ENCODE measurements at places on chromosomes 13 and 19.

DNA sequence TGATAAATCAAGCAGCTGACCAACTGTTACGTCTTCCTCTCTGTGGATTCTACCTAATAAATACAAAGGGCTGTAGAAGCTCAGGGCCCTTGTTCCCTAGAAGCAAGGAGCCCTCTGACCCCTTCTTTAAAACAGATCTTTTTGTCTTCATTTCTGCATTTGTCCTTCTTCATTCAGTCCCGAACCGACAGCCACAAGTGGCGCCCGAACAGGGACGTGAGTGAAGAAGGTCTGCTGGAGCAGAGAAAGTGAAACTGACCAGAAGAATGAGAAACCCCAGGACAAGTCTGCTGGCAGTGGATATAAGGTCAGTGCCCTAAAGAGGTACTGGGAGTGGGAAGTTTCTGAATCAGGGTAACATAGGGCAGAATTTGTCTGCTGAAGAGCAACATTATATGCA, 13.1 kb downstream of the ZNF773 start:
- no peak for DNase-seq

GRCh38 chr19:32223595-32224370, 121.6 kb upstream of the ZNF507 start:
- no peak for DNase-seq

- DNase-seq = no peak
These were observed 25.0 kb downstream of the LRCH1 start for GRCh38 chr13:46577696-46578589.

DNA sequence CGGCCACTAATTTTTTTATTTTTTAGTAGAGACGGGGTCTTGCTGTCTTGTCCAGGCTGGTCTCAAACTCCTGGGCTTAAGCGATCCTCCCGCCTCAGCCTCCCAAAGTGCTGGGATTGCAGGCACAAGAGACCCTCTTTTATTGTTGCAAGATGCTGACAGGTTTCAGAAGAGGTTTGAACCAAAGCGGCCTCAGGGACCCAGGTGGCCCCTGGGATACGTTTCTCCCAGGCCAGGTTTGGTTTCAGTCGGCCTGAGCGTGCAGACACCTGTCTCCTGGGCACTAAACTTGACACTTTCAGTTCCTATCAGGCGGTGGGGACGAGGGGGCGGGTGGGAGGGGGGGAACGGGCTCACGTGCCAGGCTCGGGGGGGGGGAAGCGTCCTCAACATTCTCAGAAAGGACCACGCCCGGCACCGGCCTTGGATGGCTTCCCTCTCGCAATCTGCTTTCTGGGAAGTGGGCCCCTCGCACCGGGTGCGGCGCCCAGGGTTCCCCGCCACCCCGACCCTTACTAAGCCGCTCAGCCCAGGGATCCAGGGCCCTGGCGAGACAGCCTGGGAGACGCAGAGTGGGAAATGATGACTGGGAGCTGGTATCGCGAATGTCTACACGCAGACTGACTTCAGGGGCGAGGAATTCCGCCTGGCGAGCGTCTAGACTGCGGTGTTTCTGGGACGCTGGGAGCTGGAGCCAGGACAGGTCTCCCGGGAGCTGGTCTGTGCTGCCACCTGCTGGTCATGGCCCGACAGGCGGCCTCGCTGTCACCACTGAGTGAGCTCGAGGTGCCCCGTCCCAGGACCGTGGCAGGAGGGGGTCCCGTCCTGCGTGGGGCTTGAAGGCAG, 91.6 kb downstream of the GNG7 start:
- DNase-seq = peak; percentile 73

DNA sequence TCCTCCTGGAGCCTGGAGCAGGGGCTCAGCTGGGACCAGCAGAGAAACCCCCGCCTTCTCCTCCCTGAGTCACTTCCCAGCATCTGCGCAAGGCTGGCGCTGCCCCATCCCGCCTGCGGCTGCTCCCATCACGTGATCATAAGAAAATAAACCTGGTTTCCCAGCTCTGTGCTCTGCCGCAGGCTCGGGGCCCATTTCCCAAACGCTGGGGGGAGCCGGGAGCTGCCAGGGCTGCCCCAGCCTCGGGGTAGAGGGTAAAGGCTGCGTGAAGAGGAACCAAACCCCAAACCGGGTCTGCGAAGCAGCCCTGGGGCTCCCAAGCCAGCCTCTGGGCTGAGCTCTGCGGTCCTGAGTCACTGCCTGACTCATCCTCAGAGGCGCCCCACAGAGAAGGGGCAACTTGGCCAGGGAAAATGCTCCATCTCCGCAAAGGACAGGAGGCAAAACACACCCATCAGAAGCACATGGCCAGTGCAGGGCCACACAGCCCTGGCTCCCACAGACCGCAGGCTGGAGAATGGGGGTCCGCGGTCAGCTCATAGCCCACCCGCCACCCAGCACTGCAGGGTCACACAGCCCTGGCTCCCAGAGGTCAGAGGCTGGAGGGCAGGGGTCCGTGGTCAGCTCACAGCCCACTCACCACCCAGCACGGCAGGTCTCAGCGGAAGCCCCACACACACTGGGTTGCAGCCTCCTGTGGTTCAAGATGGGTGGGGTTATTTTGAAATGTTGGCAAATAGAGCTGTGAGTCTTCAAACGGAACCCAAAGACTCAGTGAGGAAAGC, 67.1 kb downstream of the RASA3 start:
- DNase-seq = peak; percentile 71

GRCh38 chr19:44164327-44164672, 600 bp upstream of the ZNF226 start:
- DNase-seq = no peak

DNA sequence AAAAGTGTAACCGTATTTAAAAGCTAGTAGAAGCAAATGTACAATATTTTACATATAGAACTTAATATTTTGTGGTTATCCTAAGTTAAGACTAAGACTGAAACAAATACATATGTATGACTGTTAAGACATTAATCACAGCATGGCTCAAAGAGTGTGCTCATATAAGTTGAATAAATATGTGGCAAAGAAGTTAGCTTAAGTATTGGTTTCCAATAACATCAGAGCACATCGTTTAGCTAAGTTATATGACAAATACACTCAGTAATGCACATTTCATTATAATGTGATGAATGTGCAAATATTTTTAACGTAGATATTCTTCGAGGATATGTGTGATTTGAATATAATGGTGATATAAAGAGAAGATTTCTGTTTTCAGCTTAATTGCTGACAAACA, 253.8 kb downstream of the SLITRK5 start:
- DNase-seq = no peak

- no peak for DNase-seq
These were observed 133.9 kb downstream of the AKAP11 start for GRCh38 chr13:42405665-42406390.

DNA sequence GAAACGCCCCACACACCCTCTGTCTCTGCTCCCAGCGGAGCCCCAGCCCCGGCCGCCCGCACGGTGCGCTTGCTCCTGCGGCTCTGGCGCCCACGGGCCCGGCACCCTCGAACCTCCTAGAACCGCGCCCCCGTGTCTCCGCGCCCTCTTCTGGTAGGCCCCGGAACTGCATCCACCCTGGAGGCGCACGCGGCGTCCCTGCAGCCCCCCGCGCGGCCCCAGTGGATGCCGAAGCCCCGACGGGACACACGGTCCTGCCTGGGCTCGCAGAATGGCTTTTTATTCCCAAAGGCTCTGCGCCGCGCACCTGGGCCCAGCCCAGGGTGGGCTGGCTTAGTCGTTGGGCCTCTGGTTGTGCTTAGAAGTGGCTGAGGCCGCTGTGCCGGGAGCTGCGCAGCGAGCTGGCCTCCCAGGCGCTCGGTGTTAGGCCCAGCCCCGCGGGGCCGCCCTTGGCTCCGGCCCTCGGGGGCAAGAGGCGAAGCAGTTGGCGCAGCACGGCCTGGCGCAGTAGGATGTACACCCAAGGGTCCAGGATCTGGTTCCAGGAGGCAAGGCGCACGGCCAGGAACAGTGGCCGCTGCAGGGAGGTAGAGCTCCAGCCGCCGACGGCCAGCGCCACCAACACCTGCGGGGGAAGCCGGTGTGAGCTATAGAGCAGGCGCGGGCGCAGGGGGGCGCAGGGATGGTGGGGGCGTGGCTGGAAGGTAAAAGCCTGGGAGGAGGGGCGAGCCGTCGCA, 2.8 kb downstream of the PTGER1 start:
- peak; percentile 83 for DNase-seq

DNA sequence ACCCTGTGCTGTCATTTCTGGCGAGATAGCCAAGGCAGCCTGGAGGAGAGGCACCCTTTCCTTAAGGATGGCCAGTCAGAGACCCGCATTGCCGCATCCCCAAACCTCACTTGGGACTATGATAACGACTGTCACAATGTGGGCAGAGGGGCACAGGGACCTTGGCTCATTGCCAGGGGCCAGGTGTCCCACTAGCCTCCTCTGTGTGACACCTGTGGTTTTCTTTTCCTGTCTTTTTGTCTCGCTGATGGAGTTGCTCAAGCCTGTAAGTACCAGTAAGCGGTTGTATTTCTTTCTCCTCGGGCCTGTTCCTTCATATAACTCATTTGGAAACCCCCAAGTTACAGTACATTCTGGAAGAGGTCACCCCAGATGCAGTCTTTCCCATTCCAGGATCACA, 59.5 kb downstream of the TDRD12 start:
- no peak for DNase-seq

- DNase-seq = no peak
These were observed 3.8 kb downstream of the KCTD12 start for GRCh38 chr13:76882431-76882830.

- no peak for DNase-seq
These were observed 54.2 kb upstream of the ABCC4 start for GRCh38 chr13:95355494-95355893.

DNA sequence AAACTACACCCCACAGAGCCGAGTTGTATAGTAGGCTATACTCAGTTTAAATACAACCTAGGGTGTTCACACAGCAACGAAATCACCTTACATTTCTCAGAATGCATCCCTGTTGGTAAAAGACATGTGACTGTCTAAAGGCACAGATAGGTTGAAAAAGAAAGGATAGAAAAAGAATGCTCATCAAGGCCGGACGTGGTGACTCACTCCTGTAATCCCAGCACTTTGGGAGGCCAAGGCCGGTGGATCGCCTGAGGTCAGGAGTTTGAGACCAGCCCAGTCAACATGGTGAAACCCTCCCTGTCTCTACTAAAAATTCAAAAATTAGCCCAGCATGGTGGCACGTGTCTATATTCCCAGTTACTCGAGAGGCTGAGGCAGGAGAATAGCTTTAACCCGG, 3.8 kb upstream of the IL17D start:
- no peak for DNase-seq

DNA sequence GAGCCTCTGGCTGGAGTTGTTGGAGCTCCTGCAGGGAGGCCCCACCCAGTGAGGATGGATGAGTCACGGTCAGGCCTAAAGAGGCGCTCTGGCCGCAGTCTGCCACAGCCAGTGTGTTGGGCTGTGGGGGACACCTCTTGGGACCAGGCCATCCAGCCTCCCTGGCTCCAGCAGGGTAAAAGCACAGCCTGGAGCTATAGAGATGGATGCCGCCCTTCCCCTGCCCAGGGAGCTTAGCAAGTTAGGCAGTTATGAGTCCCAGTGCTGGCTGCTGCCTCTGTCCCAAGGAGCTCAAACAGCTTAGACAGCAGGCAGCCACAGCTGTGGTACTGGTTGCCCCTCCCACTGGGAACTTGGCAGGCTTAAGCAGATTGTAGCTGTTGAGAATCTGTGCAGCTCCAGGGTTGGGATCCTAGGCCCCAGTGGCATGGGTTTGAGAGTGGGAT, 100.9 kb downstream of the NDFIP2 start:
- no peak for DNase-seq

DNA sequence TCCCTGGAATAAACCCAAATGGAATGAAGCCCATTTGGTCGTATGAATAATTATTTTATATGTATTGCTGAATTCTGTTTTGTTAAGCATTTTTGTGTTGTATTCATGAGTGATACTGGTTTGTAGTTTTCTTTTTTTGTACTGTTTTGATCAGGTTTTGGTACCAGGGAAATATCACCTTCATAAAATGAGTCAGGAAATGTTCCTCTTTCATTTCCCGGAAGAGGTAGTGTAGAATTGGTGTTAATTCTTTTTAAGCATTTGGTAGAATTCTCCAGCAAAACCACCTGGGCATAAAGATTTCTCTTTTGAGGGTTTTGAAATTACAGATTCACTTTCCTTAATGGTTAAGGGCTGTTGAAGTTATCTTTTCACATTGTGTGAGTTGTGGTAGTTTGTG, 13.3 kb downstream of the SPATA13 start:
- DNase-seq = no peak

DNA sequence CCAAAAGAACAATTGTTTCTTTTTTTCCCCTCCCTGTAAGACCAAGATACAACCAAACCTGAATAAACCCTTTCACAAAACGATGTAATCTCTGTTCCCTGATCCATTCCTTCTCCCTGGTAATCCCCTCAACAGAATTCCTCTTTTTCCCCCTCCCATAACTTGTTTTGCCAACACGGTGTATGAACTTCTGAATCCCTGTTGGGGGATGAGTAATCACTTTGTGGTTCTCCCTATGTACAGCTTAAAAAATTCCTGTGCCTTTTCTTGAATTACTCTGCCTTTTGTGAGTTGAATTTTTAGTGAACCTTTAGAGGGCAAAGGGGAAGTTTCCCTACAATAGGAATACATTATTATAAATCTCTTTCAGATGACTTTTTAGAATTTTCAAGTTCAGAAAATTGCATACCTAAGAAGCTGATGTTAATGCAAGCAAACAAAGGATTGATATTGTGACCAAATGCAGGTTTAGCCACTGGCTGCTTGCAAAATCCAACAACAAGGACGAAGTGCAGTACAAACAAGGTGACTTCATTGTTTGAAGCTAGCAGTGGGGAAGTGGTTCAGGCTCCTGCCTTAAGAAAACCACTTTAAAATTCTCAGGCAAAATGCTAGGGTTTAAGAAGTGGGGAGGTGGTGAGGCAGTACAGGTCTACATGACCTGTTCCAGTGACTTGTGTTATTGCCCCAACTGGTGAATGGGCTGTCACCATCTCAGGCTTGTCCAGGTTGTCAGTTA, 15.0 kb upstream of the EPSTI1 start:
- DNase-seq = no peak

GRCh38 chr19:54189145-54189734, at the start of gene MBOAT7:
Gene MBOAT7, minus strand, starts transcription at chr19:54189580. Its CDS starts 1,072 bp downstream, at chr19:54188508.
- DNase-seq = no peak
